ENCODE measurements at places on chromosomes 11 and 22.
A peak's percentile ranks its signal among the peaks of the same experiment; 100 is the strongest.

DNA sequence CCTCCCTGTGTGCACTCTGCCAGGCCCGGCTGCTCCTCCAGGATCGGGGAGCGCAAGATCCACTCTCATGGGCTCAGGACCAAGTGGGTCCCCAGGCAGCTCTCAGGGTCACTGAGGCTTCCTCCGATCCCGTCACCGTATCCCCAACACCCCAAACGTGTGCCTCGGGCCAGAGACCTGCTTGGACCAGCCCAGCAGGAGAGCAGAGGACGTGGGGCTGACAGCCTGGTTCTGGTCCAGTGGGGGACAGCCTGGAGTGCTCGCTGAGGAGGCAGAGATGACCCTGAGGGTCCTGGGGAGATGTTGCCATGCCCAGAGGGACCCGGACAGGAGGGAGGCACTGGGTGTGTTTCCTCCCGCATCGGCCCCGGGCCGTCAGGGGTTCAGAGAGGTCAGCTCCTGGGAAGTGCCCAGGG, 1402.6 kb downstream of the BRD1 start:
- no peak for DNase-seq

GRCh38 chr11:61883327-61883726, 8.0 kb downstream of the FADS3 start:
- DNase-seq, result no peak

- peak; percentile 64 for DNase-seq
Measured at GRCh38 chr22:49305214-49305965, 522.3 kb downstream of the BRD1 start.

- no peak for DNase-seq
Measured at GRCh38 chr11:117868815-117869561, 7.5 kb downstream of the FXYD6 start.

DNA sequence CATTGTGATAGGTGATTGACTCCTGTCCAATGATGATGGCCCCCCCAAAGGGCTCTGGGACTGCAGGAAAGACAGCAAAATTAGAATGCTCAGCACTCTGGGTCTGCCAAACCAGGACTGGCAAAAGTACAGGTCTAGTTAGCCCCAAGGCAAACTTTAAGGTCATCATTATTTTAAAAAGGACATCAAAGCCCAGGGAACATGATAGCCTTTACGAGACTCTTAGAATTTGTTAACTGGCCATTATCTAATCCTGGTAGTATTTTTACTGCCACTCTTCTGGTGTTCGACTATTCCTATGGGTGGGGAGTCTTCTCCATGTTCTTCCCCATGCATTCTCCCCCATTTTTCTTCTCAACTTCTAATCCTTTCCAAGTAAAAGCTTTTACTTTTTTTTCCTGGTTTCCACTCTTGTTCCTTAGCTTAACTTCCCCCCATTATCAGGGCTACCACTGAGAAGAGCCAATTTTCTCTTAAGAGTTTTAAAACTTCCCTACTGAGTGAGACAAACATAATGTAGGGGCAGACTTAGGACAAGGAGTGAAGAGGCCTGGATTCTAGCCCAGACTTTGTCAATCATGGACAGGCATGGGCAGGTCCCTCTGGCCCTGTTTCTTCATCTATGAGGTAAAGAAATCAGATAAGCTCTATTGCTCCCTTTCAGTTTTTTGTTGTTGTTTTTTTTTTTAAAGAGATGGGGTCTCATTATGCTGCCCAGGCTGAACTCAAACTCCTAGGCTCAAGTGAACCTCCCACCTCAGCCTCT, 7.1 kb downstream of the DDB1 start:
- no peak for DNase-seq

- no peak for DNase-seq
Measured at GRCh38 chr11:125398994-125399640, 96.9 kb downstream of the FEZ1 start.

DNA sequence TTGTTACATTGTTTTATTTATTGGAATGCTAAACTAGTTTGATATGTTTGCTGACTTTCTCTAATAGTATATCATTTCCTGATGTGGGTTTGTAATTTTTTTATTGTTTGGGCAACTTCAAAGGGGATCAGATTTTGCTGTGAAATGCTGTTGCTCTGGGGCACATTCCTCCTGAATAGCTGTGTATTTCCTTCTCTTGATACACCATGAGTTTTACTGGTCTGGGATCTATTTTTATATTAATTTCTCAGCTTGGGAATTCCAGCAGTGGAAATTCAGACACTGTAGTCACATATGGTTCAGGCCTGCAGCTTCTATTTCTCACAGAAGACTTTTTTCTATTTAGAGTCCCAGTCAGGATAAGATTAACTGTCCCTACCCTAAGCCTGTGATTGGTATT, 58.9 kb downstream of the RPUSD4 start:
- no peak for DNase-seq

DNA sequence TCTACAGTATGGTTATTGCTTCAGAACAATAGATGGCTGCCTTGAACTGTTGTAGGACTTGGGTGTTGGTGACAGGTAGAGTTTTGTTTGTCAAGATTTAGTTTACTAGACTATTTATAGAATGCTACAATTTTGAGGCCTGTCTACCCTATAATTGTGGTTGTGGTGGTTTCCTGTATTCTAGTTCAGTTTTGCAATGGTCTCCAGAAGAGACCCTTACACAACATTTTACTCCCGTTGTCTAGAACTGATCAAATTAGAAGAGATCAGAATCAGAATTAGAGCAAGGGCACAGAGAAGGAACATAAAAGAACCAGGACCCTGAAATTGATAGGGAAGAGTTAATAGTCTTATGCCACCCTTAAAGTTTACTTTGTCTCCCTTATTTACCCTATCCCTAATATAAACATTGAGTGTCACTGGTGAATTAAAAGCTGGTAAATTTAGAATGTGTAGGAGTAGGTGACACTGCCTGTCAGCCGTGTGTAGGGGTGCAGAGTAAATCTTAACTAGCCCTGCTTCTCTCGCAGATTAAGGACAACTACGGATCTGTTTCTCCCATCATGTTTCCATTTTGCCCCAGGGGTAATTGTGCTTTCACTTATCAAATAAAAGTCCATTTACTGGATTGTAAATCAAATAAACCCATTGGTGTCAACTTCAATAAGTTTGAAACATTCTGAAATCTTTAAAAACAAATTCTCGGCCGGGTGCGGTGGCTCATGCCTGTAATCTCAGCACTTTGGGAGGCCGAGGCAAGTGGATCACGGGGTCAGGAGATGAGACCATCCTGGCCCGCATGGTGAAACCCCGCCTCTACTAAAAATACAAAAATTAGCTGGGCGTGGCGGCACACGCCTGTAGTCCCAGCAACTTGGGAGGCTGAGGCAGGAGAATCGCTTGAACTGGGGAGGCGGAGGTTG, 10.9 kb upstream of the PHLDB1 start:
- DNase-seq, result no peak

GRCh38 chr11:65170058-65170534, at the start of gene SPDYC:
Gene SPDYC, plus strand, starts transcription at chr11:65170233. Its CDS starts 1,125 bp downstream, at chr11:65171358.
- no peak for DNase-seq

DNA sequence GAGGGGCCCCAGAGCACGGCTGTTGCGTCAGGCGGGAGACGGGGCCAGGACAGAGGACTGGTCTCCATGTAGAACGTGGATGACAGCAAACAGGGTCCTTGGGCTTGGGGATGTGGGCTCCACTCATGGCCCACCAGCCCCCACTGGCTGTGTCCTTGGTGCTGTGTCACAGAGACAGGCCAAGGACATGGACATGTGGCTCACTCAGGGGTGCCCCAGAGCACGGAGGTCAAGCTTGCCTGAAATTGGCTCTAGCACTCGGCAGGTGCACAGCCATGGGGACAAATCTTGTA, 14.4 kb downstream of the FADS2 start:
- no peak for DNase-seq

DNA sequence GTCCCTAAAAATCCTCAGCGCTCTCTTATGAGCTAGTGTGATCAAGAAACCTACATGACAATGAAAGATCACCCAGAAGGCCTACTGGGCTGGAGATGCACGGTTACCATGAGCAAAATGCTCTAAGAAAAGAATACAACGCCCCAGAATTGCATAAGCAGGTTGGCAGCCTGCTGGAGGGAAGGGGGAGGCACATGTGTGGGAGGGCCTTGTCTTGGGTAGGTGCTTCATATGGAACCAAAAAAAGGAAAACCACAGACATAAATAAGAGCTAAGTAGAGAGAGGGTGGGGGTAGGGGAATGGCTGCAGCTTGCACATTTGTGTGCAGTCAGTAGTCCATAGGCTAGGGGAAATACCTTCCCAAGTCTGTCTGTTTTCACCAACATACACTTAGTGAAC, 2.8 kb downstream of the SIAE start:
- DNase-seq, result no peak

- DNase-seq, result no peak
Measured at GRCh38 chr11:61579676-61580270, 1.1 kb downstream of the SYT7 start.

GRCh38 chr11:82858556-82859091, 41.6 kb downstream of the PRCP start:
- no peak for DNase-seq

DNA sequence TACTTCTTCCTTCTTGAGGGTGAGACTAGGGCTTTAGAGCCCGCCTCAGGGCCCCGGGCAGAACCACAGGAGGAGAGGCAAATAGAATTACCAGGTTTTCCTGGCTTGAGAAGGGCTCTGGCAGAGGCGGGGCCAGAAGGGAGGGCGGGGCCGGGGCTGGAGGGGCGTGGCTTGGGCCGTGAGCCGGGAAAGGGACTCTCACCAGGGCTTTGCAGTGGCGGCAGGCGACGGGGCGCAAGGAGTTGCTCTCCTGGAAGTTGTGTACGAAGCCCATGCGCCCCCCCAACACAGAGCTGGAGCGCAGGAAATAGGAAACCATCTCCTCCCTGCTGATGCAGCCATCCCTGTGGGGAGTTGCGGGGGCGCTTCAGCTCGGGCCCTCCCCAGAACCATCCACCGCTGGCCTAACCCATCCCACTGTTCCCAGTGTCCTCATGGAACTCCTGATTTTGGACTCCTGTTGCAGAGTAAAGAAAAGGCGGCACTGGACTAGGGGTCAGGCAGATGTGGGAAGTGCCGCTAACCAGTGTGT, 6.9 kb upstream of the NRXN2 start:
- no peak for DNase-seq

- no peak for DNase-seq
Measured at GRCh38 chr11:75537740-75538139, 12.0 kb upstream of the GDPD5 start.

DNA sequence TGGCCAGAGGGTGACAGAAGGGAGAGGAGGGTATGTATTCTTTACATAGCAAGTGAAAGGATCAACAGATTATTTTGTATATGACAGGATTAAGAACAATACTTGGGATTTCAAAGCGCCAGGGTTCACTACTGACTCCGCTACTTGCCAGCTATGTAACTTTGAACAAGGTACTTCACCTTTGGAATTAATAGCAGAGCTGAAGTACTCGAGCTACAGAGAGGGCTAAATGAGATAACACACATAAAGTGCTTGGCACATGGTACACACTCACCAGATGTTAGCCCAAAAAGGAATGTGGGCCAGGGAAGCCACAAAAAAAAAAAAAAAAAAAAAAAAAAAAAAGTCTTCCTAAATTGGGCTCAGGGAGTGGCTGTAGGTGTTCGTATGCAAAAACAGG, 408.4 kb downstream of the BUD13 start:
- no peak for DNase-seq

- no peak for DNase-seq
Measured at GRCh38 chr11:1639102-1639620, 9.6 kb downstream of the KRTAP5-5 start.

DNA sequence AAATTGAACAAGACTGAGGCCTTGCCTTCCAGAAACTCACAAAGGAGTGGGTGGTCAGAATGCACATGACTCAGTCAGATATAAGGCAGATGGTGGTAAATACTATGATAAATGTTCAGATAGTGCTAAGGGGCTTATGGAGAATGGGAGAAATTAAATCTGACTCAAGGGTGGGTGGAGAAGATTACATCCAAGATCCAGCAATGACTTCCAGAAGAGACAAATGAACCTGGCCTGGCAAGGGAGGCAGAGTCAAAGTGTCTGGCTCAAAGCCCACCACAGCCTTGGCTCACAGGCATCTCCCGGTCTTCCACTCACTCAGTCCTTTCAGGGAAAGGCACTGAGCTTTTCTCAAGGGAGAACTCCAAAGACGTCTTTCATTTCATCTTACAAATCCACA, 6.1 kb upstream of the ZBTB16 start:
- DNase-seq, result no peak

DNA sequence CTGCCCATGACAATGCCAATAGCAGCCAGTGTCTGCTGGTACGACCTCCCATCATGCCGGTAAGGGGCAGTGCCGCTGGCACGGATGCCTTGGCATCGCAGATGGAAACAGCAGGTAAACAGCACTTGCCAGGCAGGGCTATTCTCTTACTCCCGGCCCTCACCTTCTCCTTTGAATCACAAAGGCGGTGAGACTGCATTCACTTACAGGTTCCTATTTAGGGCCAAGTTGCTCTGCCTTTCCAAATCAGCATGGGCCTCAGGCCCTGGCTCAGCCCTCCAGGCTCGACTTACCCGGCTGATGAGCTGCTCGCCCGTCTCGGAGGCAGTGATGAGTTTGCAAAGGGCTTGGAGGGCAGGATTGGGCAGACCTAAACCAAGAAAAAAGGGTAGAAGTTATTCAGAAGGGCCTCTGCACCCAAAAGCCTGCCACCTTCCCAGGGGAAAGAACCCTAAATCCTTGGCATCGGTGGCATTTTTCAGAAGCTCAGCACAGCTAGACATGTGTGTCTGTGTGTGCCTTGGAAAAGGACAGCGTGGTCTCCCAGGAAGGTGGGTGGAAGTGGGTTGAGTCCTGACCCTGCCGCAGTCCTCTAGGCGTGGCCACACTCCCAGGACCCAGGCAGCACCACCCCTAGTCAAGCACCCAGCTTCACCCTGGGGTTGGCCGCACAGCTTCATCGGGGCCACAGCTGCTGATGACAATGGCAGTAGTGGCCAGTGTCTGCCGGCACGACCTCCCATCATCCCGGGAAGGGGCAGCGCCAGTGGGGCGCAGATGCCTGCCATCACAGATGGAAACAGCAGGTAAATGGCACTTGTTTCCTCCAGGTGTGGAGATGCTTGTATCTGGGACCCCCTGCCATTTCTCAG, 73.5 kb upstream of the PITPNB start:
- DNase-seq, result no peak

DNA sequence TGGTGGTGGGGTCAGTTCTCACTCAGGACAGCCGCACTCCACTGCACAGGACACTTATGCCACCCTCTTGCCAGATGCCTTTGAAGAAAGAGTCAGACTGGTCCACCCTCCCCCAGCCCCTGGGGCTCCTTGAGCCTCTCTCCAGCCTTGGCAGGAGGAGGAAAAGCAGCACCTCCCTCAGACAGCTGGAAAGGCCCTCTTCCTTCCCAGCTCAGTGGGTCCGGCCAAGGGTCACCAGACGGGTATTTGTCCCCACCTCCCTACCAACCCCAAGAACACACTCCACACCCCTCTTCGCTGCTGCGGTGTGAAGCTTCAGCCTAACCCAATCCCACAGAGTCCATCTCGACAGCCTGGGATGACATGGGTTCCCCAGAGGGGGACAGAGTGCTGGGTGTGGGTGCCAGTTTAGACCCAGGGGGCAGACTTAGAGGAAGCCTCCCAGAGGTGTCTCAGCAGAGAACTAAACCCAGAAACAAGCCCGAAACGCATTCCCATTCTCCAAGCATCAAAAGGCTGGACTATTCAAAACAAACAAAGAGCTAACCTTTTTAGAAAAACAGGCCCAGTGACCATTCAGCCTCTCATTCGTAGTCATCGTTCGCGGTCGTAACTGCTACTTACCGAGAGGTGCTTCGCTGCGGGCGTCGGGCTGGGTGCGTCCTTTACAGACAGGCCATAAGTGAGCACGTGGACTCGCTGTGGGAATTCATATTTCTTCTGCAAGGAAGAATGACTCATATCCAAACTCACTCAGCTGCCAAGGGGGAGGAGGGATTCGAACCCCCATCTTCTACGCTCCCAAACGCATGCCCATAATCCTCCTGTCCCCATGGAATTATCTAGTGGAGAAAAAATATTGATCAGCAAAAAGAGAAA, 57.5 kb upstream of the ANO1 start:
- no peak for DNase-seq

Measured in vagina (tissue), 2 donors.